Inflammatory macrophage (primary cell): ENCODE measurements at places on chromosomes 3 and 15.

DNA sequence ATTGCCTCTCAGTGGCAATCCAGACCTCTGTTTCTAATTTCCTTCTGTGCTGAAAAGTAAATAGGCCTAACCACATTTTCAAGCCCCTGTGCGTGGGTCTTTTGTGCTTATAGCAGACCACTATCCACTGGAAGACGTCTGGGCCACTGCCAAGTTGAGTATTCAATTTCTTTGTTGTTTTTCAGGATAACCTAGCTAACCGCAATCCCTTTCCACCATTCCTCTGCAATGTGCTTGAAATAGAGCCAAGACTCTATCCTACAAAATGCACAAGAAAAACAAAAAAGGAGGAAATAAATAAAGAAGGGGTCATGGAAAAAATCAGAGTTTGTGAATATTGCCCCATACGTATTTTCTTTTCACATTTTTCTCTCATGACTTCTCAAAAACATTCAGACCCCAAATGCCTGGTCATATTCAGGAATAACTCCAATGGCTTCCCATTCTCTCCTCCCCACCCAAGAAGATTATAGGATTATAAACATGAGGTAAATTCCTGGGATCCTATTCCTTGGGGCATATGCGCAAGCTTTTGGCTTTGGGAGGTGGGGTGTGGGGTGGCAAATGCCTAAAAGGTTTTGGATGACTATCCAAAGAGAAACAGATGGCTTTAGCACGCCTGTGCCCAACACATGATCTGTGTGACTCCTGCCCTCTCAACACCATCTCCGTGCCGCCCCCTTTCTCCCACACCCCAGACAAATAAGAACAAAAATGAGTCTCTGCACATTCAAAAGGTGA lies 217.9 kb upstream of the THBS1 start:
- no peak for DNase-seq

DNA sequence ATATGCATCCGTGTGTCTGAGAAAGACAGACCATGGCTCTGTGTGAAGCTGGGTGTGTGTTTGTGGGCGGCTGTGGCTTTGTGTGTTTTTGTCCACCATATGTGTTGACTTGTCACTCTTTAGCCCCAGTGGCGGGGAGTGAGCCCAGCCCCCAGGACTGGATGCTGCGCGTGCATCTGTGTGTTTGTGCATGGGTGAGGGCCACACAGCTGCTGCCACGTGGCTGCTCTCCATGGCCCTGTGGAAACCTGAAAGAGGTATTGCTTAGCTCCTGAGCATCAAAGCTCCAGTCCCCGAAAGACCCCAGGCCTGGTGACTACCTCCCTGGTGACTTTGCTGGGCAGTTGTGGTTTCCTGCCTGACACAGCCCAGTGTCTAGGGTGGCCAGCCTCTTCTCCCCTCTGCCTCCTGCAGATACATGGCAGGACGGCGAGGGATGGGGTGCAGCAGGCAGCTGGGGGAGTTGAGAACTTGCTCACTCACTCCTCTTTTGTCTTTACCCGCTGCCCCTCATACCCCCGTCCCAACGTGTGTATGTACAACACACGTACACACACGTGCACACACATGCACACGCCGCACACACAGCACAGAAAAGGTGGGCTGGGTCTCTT lies 6.5 kb downstream of the EPHB3 start:
- no peak for DNase-seq

DNA sequence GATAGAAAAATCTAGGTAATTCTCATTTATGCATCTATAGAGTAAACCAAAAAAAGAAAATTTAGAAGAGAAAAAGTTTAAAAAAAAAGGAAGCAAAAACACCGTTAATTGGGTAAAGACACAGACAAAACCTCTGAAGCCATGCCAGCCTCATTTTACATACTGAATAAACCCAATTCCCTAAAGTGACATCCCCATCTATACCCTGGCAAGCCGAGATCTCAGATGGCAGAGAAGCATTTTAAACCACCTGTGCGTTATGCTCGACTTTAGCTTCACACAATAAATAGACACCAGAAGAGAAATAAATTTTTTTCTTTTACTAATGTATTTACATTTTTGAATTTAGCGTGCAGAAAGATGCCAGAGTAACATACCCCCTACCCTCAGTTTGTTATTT lies 382.1 kb downstream of the PLCL2 start:
- DNase-seq, result no peak

- DNase-seq, result no peak
Measured at GRCh38 chr3:71206305-71207165, 377.0 kb downstream of the FOXP1 start.

GRCh38 chr3:71791634-71792033 lies 6.7 kb upstream of the PROK2 start:
- DNase-seq, result no peak

GRCh38 chr3:117036259-117036799 lies 326.8 kb downstream of the TUSC7 start:
- peak; percentile 96 for DNase-seq

DNA sequence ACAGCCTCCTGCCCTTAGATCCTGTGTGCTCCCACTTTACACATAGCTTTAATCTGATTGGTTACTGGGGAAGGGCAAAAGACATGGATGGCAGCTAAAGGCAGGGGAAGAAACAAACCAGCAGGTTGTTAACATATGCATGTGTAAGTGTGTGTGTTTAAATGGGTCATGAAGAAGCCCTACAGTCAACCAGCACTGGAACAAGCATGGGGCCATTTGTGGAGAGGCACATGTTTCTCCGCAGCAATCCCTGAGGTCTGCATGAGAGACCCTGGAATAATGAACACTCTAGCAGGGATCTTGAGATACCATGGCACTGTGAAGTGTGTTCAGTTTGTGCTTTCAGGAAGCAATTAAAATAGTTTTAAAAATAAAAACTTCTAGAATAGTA lies 6.0 kb downstream of the KLF13 start:
- no peak for DNase-seq

GRCh38 chr3:50155891-50156290 lies 767 bp downstream of the SEMA3F start:
- DNase-seq, result no peak

GRCh38 chr15:51887887-51888592 lies 58.6 kb downstream of the TMOD3 start:
- DNase-seq, result no peak

GRCh38 chr3:141385406-141386125 lies 17.3 kb downstream of the ZBTB38 start:
- DNase-seq, result no peak

DNA sequence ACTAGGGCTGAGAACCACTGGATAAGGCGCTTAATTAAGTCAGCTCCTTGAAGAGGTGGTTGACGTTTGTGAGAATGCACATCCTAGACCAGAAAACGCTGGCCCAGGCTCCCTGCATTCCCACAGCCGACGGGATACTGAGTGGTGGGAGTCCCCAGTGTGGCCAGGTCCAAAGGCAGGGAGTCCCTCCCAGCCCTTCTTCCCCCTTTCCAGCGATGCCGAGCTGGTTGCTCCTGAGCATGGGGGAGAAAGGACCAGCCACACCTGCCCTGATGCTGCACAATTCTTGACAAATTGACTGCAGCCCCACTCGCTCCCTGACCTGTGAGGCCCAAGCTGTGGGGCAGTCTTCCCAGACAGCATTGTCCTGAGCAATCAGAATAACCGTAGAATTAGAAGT lies 79.5 kb upstream of the PXYLP1 start:
- DNase-seq, result no peak

DNA sequence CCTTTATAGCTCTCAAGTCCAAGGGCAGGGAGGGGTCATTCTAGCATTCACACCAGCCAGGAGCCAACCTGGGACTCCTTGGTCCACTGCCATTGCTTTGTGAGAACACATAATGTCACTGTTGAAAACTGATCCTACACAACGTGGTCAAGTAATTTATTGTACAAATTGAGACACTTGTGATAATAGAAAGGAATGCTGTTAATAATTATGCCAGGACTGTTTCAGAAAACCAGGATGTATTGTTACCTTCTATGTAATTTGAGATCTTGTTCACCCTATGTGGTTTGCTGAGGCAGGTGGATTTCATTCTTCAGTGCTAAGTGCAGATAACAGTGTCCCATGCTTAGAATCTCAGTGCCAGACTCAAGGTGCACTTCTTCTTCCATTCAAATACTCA lies 33.3 kb downstream of the TMCO5A start:
- no peak for DNase-seq

DNA sequence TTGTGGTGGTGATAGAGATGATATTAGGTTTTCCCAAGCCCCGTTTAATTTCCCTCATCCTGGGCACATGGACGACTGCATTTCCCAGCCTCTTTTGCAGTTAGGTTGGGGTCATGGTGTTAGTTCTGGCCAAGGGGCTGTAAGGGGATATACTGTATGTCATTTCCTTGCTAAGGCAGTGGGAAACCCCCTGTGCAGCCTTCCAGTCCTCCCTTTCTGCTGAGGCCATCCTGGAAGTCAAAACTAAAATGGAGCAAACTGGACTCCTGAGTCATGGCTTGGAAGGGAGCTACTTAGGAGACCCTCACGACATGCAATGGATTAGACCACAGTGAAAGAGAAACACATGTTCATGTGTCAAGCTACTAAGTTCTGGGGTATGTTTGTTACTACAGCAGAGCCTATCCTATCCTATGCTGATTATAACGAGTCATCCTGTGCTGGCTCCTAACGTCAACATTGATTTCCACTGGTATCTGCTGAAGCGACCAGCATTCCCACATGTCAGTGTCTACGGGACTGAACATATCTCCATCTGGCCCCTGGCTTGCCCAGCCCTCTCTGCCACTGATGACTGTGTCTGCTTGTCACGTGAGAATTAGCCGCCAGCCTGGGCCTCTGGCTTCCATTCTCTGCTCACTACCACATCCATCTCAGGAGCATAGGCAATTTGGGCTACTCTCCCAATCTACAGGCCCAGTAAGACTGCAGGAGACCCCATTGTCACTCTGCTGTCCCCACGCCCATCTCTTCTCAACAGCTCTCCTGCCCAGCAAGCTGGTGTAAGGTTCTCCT lies 85.6 kb upstream of the MEF2A start:
- no peak for DNase-seq

GRCh38 chr15:101326462-101327146 lies 31.6 kb upstream of the SNRPA1 start:
- DNase-seq, result no peak

GRCh38 chr3:151765685-151766084 lies 32.0 kb downstream of the AADACL2 start:
- DNase-seq, result no peak

- DNase-seq, result peak; percentile 96
Measured at GRCh38 chr3:188948997-188949389, 222.8 kb upstream of the TPRG1 start.

- peak; percentile 8 for DNase-seq
Measured at GRCh38 chr3:88057630-88058305, 1.0 kb downstream of the CGGBP1 start.

DNA sequence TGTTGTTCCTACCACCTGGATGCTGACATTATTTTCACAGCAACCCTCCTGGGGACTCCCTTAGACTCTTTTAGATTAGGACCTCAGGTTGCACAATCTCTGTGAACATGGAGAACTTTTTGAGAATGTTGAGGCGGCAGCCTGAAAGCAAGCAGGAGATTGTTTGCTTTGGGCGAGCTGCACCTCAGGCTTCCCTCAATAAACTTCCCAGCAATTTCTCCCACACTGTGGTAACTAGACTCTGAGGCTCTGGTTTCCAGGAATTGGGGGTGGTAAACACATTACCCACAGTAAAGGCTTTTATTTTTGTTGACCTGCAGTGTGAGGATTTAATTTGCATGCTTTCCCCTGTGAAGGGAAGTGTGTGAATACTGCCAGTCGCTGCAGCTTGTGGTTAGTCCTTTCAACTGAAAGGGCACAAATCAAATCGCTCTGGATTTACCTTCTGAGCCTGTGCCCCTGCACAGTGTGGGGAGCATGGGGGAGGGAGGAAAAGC lies 35.2 kb upstream of the SIAH2 start:
- DNase-seq, result no peak

DNA sequence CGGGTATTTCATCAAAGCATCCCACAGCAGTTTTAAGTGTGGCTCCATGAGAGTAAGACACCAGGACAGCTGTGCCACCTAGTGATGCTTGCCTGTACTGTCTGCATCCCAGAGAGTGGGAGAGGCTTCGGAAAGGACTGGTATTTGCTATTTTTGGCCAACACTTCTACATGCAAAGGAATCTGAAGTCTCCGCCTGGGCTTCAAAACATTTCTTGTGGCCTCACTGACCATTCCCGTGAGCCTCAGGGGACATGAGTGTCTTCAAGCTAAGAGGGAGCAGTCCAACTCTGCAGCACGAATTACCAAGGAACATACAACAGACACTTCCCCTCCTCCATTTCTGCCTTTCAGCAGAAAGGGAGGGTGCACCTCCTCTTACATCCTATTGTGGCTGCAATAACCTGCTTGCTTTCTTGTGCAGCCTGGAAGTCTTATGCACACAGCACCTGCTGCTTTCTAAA lies 177.5 kb downstream of the RORA start:
- no peak for DNase-seq

DNA sequence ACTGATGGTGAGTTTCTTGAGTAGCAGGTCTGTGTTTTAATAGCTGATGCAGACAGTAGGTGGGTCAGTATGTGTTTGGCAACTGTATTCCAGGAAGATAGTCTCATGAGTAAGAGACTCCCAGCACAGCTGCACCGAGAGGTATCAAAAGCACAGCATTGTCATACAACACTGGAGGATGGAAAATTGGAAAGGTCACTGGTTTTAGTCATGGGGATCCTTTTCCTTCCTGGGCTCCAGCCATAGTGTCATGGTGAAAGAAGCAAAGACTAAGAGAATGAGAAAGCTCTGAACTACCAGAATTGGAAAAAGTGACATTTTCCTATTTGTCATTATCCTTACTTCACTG lies 61.5 kb downstream of the P3H2 start:
- no peak for DNase-seq

- no peak for DNase-seq
Measured at GRCh38 chr3:126113733-126114442, 30.0 kb upstream of the SLC41A3 start.

GRCh38 chr3:112818289-112818688 lies 28.4 kb downstream of the CD200R1L start:
- DNase-seq, result peak; percentile 96

- no peak for DNase-seq
Measured at GRCh38 chr3:68103811-68104210, 449.4 kb upstream of the SUCLG2 start.

DNA sequence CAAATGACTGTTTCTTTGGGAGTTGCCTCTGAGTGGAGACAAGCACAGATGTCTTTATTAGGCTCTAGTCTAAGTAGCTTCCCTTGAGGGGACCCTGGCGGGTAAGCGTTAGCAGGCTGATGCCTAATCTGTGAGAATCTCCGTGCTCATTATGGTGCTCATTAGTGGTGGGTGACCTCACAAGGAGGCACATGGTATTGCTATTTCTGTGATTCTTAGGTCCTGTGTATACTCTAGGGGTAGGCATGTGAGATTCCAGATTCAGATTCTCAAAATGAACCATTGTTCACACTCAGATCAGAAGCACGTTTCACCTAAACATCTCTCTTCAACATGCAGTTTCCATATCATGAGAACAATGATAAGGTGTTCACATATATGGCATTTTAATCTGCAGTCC lies 809.7 kb downstream of the NR2F2 start:
- DNase-seq, result no peak

- no peak for DNase-seq
Measured at GRCh38 chr15:68511073-68511991, 67.5 kb upstream of the CORO2B start.

- DNase-seq, result no peak
Measured at GRCh38 chr3:6467186-6467585, 393.7 kb upstream of the GRM7 start.
